ENCODE measurements at places on chromosomes 12 and 14.

GRCh38 chr14:106842687-106843086 is 1316.3 kb downstream of the TMEM121 start:
- DNase-seq, result no peak

GRCh38 chr14:59728304-59728703 is 142.3 kb downstream of the RTN1 start:
- no peak for DNase-seq

DNA sequence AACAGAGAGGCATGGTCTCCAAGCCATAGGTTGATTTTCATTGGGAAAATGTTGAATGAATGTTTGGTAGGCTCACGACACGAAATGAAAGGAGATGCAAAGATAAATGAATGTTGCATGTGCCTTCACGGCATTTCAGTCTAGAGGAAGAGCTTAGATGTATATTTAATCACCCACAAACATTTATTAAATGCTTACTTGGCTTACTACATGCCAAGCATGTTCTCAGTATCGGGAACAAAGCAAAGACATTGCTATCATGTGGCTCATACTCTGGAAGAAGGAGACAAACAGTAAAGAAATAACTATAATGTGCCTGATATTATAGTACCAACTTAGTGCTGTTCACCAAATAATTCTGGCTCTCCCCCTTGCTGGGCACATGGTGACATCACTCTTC is 133.5 kb downstream of the LLPH start:
- DNase-seq, result no peak

GRCh38 chr14:105424861-105425260 is 5.2 kb downstream of the MTA1 start:
- DNase-seq, result no peak

GRCh38 chr12:120237360-120238171 is 28.0 kb downstream of the PXN start:
- no peak for DNase-seq

DNA sequence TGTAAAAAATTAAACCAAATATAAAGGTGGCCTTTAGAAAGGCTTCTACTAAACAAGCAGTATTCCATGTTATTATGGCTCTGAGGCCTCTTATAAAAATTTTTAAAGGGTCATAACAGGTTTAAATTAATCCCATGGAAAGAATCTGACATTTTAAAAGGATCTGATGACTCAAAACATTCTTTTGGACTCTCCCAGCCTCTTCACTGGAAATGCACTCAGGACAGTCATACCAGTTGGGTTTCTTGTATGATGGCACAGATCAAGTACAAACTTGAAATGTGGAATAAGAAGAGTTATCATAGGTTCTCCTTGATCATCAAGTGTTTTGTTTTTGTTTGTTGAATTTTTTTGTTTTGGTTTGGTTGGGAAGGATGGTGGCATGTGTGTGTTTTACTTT is 50.8 kb downstream of the PPP2R5E start:
- DNase-seq, result no peak

DNA sequence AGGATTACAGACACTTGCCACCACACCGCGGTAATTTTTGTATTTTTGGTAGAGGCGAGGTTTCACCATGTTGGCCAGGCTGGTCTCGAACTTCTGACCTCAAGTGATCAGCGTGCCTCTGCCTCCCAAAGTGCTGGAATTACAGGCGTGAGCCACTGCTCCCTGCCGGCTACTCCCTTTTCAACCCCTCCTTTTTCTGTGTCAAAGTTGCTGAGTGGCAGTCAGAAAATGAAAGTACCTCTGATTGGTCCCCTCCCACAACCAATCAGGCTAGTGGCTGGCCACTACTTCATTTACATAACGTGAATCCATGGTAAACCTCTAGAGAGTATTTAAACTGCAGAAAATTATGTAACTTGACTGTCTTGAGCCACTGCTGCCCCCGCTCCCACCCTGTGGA is 5.9 kb downstream of the RESF1 start:
- DNase-seq, result no peak

DNA sequence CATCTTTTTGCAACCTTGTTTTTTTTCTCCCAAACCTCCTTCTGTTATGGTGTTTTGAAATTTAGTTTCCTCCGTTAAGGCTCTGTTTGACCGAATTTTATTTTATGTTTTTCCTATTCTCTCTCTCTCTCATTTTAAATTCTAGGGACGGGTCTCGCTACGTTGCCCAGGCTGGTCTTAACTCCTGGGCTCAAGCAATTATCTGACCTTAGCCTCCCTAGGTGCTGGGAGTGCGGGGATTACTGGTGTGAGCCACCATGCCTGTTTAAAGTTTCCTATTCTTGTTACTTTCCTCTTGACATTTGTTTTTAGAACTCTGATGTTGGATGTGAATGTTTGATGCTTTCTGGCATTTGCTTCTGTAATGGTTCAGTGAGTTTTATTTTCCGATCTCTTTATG is 1.0 kb downstream of the ZC3H14 start:
- no peak for DNase-seq

- no peak for DNase-seq
These were observed 23.5 kb downstream of the FAM222A start for GRCh38 chr12:109737126-109737525.

DNA sequence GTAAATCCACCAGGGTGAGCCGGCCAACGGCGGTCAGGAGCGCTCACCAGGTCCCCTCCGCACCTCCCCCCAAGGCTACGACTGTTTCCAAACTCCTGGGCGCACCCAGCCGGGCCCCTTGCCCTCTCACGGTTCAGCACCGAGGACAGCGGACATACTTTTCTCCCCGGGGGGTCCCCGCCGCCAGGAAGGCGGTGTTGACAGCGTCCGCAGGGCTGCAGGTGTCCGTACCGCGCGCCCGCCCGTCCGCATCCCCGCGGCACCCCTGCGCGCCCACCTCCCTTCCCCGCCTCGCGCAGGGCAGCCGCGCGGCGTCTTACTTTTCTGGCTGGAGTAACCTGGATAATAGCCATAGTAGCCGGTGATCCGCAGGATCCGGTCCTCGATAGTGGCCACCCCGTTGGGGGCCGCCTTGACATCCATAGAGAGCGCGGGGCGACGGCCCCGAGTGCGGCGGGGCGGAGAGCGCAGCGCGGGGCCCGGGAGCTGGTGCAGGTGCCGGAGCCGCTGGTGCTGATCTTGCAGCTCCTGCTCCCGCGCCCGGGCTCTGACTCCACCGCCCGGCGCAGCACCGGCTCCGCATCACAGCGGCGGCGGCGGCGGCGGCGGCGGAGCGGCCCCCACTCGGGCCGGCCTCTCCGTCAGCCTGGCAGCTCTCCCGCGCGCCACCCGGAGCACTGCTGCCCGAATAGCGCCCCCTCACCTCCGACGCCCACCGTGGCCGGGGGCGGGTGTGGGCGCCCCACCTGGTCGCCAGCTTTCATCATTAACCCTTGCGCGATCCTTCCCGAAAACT is at the start of gene SLC35F4:
SLC35F4 (minus strand) TSS at position 690 of the 796 bp plus-strand sequence.
- DNase-seq, result no peak

DNA sequence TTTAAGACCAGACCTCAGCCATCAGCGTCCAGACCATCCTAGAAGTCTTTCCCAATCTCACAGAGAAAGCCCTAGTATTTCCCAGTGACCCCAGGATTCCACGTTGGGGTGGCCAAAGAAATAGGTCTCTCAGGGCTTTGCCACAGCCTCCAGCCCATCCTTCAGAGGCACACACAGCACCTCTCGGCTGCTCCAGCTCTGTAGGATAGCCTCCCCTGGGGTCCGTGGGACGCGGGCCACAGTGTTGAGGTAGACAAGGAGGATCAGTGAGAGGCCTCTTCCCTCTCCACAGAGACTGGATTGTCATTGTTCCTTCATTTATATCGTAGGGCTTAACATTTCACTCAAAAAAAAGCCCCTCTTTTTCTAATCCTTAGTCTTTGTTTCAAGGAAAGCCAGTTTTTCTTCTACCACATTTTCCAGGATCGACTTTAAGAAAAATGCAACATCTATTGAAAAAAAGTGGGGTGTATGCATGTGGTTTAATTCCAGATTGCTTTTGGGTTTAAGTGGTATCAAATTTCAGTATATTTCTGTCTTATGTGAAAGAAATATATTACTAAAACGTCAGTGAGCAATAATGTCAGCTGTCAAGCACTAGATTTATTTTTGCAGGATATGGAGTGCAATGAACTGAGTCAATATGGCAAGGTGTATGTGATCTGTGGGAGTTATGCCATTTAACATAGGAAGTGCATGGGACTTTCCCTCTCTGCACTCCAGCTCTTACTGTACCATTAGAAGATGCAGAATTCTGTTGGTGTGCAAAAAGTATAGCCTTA is 187.5 kb downstream of the MSRB3 start:
- no peak for DNase-seq

DNA sequence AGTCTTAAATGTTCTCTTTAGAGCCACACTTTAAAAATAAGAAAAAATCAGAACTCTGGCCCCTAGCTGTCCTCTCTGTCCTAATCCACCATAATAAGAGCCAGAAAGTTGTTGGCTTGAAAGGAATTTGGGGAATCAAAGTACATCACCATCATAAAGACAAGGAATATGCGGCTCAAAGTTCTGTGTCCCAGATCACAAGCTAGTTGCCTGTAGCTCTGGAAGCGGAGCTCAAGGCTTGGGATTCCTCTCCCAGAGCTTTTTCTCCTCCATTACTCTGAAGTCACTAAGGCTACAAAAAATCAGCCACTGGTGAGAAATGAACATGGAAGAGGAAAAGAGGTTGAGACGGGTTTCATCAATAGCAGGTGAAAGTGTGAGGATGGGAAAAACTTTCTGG is 6.4 kb downstream of the DPF3 start:
- no peak for DNase-seq

DNA sequence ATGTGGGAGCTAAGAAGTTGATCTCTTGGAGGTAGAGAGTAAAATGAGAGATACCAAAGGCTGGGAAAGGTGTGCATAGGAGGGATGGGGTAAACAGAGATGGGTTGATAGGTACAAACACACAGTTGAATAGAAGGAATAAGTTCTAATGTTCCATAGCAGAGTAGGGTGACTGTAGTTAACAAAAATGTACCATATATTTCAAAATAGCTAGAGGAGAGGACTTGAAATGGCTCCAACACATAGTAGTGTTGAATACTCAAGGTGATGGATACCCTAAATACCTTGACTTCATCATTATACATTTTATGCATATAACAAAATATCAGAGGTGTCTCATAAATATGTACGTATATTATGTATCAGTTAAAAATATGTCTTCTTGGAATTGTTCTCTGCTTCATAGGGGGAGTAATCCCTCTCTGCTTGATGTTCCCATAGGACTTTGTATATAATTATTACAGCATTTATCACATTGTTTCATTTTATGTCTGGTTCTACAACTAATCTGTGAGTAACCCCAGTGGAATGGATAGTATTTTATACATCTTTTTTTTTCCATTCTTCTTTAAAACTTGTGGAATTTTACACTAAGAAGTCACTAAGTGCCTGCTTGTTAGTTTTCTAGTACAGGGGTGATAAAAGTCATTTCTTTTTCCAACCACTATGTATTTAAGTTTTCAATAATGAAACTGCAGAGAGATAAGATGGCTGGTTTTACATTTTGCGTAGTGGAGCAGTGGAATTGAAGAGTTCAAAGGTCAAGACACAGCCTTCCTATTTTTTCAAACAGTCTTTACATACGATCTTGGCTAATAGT is 1940.0 kb upstream of the SEL1L start:
- no peak for DNase-seq

GRCh38 chr12:7137908-7138307 is 7.7 kb downstream of the CLSTN3 start:
- DNase-seq, result no peak

DNA sequence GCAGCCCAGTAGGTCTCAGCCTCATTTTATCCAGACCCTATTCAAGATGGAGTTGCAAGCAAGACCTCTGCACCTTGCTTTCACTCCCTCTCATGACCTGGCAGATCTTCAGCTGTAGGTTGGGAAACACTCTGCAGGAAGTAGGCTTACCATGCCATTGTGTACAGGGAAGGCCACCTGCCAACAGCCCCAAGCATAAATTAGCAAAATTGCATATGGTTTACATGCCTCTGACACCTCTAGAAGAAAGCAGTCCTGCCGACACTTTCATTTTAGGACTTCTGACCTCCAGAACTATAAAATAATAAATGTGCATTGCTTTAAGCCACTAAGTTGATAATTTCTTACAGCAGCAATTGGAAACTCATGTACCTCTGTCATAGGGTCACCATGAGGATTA is 96.9 kb downstream of the SLC15A4 start:
- DNase-seq, result no peak

- no peak for DNase-seq
These were observed 40.3 kb downstream of the TIMELESS start for GRCh38 chr12:56408799-56409417.
